ENCODE measurements at places on chromosomes 1 and 21. TPM values are rescaled to one million over a fixed set of nuclear protein-coding genes. Genes with fewer than 3 reads are reported as not detected.

DNA sequence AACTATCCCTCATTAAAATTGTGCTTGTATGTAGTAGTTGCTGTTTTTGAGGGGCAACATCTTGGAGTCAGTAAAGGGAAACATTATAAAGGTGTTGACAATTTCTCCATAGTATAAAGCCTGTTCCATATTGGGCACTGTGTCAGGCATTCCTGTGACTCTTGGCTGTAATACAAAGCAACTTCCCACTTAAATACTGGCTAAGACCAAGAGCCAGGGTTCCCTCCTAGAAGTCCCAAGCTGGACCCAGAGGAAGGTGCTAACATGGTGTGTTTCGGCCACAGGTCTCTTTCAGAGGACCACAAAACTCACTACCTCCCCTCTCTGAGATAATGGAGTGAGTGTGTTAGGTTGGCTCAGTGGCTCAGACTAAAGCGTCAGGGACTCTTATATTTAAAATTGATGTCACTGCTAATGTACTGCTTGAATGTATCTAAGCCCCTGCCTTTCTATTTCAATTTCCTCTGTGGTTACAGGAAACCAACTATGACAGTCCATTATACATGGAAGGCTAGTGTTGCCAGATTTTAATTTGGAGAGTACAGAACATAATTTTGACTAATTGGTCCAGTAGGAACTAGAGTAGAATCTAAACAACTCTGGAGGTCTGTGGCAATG is 74.7 kb upstream of the RGL1 start:
- DNase-seq: no peak

DNA sequence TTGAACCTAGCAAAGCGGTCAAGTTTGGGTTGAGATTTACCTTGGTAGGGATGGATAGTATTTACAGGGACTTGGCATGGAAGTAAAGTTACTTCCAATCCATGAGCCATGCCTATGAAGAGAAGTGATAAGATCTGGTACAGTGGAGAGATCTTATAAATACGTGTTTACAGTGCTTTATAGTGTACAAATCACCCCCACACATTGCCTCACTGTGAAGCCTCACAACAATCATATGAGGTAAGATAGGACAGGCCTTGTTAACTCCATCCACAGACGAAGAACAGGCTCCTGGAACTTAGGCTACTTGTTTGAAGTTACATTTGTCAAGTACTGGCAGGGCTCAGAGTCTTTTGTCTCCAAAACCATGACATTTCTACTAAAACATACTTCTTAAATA is 159.8 kb downstream of the PLPPR4 start:
- no peak for DNase-seq

- no peak for DNase-seq
Measured at GRCh38 chr1:111976332-111976731, 13.1 kb downstream of the KCND3 start.

DNA sequence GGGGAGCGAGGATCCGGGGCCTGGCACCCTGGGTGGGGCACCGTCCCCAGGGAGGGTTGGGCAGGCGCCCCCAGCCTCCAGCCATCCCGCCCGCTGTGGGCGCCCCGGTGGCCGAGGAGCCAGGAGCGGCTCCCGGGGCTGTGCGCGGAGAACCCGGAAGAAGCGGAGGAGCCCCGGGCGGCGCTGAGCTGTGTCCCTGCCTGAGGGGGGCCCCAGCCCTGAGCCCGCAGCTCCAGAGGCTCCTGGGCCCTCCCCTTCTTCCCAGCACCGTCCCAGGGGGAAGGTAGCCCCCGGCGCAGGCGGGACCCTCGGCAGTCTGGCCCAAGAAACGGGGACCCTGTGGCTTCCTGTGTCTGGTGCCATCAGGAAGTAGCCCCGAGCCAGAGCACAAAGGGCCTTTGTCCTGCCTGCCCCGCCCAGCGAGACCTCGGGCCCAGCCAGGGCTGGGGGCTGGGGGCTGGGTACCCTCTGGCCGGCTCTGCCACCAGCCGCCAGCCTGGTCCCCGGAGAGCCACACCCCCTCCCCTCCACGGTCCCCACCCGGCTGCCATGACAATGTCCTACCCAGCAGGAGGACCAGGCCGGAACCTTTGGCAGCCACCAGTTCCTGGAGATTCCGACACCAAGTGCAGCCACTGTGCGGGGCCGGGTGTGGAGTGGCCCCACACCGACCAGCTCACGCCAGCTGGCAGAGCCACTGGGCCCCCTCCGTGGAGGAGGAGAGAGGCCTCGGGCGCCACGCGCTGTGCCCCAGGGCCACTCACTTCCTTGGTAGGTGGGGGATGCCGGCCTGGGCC is 15.6 kb upstream of the TTLL10 start:
- DNase-seq: peak; percentile 43

- no peak for DNase-seq
Measured at GRCh38 chr1:117587499-117588356, 18.1 kb upstream of the TENT5C start.

DNA sequence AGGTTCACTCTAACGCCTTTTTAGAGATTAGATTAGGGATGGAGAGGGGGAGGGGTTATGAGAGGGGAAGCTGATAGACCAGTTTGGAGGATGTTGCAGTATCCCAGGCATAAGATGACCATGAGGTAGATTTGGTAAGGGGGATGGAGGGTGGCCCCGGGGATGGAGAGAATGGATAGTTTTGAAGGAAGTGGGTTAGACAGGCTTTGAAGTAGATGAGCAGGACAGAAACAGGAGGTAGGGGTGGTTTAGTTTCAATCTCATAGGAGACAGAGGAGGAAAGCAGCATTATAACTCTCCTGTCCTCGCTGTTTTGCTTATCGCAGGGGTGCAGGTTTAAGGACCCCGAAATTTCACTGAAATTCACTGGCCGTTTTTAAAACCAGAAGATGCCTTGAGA is 11.8 kb downstream of the UBIAD1 start:
- DNase-seq: no peak

GRCh38 chr1:18326211-18326897 is 154.4 kb upstream of the KLHDC7A start:
- no peak for DNase-seq

- no peak for DNase-seq
Measured at GRCh38 chr1:109807822-109808680, 44.3 kb upstream of the EPS8L3 start.

DNA sequence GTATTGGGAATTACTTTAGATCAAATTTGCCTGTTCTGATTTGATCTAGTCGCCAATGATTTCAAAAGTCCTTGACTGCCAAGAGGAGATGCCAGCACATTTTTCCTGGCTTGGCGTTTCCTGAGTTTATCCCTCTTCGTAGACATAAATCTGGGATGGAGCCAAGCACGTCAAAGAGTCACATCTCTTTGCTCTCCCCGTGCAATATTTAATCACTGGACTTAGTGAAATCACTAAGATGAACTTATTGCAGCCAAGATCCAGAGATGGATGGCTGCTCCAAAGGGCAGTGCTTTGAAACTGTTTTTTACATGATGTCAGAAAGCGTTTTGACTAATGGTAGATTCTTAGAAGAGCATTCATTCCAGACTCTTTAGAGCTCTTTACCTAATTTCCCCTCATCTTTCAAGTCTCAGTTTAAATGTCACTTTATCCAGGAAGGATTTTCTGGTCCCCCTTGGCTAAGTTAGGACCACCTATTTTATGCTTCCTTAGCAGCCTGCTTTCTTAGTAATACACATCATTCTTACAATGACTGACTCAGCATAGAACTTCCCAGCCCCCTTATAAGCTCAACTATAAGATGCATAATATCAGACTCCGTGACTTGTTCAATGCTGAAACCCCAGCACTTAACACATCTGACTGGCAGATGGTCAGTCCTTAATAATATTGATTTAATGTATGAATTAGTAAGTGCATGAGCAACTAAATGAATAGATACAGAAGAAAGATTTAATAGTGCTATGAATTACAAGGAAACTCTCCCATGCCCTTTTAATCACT is 94.4 kb upstream of the GREM2 start:
- no peak for DNase-seq

- DNase-seq: peak; percentile 64
Measured at GRCh38 chr1:47738560-47739182, 258.5 kb downstream of the TRABD2B start.

GRCh38 chr1:40799351-40799867 is 15.8 kb downstream of the KCNQ4 start:
- DNase-seq: peak; percentile 68

- no peak for DNase-seq
Measured at GRCh38 chr1:8876087-8876486, 2.4 kb downstream of the ENO1 start.

DNA sequence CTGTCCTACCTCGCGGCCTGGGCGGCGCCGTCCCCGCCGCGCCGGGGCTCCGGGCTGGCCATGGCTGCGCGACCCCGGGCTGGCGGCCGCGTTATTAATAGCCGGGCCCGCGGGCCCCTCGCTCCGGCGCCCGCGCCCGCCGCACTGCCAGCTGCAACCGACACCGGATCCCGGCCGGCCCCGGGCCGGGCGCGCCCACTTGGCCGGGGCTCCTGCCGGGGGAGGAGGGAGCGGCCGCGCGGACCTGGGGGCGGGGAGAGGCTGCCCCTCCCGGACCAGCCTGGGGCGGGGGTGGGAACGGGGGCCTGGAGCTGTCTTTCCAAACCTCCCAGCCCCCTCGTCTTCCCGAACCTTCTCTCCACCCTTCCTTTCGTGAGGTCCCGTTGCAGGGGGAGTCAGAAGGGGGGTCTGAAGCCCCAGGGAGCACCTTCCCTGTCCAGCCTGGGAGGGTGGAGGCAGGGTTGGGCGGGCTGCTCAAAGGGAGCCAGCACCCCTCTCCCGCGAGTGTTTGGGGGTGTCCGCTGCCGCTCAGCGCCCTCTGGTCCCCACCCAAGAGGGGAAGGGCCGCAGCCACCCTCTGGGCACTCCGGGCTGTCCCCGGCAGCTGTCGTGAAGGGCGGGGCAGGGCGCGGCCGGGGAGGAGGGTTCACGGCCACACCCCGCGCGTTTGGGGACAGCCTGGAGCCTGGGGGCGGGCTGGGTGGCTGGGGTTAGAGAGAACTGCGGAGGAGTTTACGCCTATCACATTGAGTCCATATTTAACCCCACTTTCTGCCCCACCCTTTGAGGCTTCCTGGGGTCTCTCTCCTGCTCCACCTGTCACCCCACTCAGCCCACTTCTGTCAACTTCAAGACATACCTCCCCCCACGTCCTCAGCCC is at the start of gene SYNC:
SYNC (minus strand) TSS at position 172 of the 880 bp plus-strand sequence; CDS start at position 62, 110 bp downstream.
- DNase-seq: peak; percentile 83

DNA sequence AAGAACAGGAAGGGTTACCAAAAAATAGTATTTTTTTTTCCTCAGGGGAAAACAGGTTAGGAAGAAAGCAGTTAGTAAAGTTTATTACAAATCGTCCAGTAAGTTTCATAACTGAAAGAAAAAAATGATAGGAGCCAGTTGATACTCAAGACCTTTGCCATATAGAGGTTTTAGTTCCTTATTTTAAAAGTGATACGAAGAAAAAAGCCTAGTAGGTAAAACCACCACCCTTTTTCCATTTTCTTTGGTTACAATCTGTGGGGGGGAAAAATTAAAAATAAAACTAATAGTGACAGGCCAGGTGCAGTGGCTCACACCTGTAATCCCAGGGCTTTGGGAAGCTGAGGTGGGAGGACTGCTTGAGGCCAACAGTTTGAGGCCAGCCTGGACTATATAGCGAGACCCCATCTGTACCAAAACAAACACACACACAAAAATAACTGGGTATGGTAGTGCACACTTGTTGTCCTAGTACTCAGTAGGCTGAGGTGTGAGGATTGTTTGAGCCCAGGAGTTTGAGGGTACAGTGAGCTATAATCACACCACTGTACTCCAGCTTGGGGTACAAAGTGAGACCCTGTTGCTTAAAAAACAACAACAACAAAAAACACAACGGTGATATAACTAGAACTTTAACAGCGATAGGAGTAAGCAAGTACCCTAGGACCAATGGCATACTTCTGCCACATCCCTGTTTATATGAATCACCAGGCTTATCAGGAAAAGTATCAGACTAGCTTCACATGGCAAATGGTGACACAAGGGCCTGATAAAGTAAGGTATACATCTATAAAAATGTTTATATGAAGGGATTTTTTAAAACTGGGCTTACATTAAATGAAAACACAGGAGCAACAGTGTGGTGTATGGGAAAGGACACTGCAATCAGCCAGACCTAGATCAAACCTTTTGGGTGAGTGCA is 5.4 kb downstream of the TMEM59 start:
- no peak for DNase-seq

- no peak for DNase-seq
Measured at GRCh38 chr1:2289607-2290006, 61.5 kb downstream of the SKI start.

- DNase-seq: no peak
Measured at GRCh38 chr1:218702775-218703174, 357.6 kb downstream of the TGFB2 start.

DNA sequence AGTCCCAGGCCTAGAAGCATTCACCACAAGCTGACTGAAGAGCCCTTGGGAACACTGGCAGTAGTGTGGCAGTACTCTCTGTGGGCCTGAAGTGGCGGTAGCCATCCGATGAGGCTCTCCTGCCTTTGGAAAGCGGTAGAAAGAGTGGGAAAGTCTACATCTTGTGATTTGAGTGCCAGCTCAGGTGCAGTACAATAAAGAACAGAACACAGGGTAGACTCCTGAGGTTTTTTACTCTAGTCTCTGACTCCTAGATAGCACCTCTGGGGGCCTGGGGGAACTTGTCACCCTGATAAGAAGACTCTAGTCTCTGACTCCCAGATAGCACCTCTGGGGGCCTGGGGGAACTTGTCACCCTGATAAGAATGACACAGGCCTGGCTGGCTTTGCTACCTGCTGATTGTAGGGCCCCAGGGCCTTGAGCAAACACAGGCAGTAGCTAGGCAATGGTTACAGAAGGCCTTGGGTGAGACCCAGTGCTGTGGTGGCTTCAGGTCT is 18.0 kb upstream of the IL20 start:
- no peak for DNase-seq

DNA sequence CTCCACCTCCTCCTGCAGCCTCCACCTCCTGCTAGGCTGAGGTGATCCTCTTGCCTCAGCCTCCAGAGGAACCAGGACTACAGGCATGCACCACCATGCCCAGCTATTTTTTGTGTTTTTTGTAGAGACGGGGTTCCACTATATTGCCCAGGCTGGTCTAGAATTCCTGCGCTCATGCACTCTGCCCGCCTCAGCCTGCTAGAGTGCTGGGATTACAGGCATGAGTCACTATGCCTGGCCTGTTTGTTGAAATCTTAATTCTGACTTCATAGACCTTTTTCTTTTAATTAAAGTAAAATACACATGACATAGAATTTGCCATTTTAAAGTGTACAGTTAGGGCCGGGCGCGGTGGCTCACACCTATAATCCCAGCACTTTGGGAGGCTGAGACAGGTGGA is 42.7 kb downstream of the FAAP20 start:
- no peak for DNase-seq

- DNase-seq: no peak
Measured at GRCh38 chr1:108708691-108709660, 3.7 kb upstream of the FNDC7 start.

- DNase-seq: no peak
Measured at GRCh38 chr1:236343246-236343870, 50.7 kb upstream of the EDARADD start.

- DNase-seq: no peak
Measured at GRCh38 chr1:150259758-150260669, 2.4 kb downstream of the CA14 start.

GRCh38 chr1:154325583-154326545 is 539 bp downstream of the ATP8B2 start:
- DNase-seq: peak; percentile 76

The C1QC gene
- 29.0 TPM for total RNA-seq

The RNF187 gene
- total RNA-seq: 130 TPM

The CFHR1 gene
- not detected for total RNA-seq

The SEMA6C gene
- total RNA-seq: 66.4 TPM

The SLAMF7 gene
- 0.08 TPM for total RNA-seq

The AMY1A gene
- not detected for total RNA-seq

The CELA3A gene
- total RNA-seq: not detected

The TEX50 gene
- total RNA-seq: not detected

The KCNJ9 gene
- total RNA-seq: not detected

The STYXL2 gene
- 149 TPM for total RNA-seq

The PLA2G2C gene
- not detected for total RNA-seq

Measured in psoas muscle (tissue), 8 donors.